ENCODE measurements at places on chromosomes 3 and 15.

- DNase-seq: no peak
These were observed 136.0 kb upstream of the CFAP20DC start for GRCh38 chr3:59185591-59186369.

GRCh38 chr3:108251265-108251664 lies 29.0 kb upstream of the IFT57 start:
- no peak for DNase-seq

GRCh38 chr3:63328365-63328764 lies 50.3 kb downstream of the SYNPR start:
- DNase-seq: no peak

GRCh38 chr3:117556646-117557407 lies 847.2 kb downstream of the TUSC7 start:
- no peak for DNase-seq

DNA sequence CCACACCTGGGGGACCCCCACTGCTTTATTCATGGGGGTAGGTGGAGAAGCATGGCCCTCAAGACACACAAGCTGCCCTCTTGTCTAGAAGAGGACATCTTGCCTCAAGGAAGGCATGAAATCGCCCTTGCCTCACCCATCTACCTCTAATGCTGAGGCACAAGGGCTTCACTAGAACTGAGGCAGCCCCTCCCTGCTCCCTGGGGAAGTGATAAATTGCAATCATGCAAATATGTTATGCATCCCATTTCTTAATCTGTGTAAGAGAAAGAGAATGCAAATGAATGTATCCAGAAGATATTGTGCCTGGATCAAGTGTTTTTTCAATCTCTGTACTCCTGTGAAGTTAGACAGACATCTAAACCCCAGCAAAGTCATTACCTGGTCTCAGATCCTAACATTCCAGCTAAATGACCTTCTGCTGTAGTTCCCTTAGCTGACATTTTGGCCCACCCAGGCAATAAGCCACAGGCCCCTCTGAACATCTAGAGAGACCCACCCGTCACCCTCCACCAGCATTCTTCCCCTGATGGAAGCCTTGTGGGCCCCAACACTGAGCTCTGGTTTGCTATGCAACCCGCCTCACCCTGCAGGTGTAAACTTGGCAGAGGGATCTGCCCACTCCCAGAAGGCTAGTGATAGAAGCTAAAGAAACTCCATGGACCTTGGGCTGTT lies 53.8 kb downstream of the FAM174B start:
- DNase-seq: no peak

DNA sequence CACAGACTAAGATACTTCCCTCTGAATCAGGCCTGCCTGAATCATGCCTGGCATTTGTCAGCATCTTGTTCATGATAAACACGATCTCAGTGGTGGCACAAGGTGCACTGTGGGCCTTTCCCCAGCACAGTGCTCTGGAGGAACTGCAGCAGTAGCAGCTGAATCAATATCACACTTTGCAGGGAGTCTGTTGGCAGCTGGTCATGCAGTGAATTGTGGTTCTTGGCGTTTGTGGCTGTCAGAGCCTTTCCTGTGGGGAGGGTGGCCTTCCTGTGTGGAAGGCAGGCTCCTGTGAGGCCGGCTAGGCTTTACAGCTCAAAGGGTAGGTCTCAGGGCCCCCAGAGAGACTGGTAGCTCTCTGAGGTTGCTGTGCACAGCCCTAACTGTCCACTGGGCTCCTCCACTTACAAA lies 54.4 kb upstream of the TLE3 start:
- DNase-seq: peak; percentile 30

DNA sequence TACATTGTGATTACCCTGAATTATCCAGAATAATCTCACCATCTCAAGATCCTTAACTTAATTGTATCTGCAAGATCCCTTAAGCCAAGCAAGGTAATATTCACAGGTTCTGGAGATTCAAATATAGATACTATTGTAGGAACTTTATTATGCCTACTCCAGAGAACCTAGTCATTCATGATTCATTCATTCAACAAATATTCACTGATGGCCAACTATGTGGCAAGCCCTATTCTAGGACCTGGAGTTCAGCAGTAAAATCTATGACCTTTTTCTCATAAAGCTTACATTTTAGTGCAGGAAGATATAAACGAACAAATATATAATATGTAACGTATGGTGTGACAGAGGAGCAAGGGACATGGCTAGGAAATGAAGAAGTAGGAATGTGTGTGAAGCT lies 49.6 kb downstream of the ISL2 start:
- no peak for DNase-seq

DNA sequence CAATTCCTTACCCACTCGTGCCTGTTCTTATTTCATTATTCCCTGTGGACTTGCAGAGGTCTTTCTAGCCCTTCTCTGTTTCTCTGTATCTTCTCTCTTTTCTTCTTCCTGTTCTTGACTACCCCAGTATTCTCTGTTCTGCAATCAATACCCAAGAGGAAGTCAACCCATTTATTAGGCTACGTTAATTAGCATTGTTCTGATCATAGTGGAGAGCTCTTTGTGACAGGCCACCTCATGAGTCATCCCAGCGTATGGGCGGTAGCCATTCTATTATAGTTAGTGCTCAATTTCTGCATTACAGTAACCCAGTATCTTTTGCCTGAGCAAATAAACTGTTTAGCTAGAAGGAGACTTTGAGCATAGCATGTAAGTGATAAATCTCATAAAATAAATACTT lies 259.5 kb upstream of the GRM7 start:
- DNase-seq: no peak

DNA sequence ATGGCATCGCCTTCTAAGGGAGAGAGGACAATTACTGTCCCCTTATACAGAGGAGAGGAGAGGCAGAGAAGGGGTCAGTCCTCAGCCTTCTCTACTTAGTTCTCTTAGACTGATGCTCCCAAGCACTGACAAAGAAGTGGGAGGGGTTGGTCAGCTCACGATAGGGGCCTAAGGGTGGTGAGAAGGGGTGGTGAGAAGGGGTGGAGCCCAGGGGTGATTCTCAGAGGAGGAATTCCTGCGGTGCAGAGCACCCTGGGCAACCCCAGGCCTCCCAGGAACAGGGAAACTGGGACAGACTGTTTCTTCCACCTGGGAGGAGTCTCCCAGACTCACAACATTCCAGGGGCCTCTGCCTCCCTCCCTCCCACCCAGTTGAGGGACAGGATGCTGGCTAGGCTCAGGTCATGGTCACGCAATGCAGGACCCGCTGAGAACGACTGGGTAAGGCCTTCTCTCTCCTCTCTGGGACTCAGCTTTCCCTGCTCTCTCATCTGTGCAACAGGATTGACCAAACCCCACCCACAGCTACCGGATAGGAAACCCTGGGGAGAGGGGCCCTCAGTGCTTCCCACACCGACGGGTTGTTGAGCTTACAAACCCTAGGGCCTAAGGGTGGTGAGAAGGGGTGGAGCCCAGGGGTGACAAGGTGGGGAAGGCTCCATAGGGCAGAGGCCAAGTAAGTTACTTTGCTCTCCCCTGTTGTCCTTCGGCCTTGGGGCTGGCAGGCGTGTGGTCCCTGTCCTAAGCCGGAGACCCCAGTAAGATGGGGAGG lies 1.5 kb downstream of the TPRA1 start:
- peak; percentile 39 for DNase-seq

DNA sequence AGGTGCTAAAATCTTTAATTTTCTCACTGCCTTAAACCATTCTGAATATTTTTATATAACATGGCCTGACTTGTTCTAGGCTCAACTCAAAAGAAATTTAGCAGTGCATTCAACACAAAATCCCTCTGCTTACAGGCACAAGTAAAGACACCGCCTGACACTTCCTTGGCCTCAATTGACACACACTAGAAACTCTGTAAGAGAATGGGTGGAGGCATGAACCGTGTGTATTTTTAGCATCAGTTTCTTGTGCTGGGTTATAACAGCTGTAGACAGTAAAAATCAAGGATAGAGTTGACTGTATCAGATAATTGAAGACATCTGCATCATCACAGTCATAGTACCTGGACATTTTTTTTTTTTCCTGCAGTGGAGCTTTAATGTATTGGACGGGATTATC lies 54.3 kb downstream of the SLC9A9 start:
- no peak for DNase-seq

DNA sequence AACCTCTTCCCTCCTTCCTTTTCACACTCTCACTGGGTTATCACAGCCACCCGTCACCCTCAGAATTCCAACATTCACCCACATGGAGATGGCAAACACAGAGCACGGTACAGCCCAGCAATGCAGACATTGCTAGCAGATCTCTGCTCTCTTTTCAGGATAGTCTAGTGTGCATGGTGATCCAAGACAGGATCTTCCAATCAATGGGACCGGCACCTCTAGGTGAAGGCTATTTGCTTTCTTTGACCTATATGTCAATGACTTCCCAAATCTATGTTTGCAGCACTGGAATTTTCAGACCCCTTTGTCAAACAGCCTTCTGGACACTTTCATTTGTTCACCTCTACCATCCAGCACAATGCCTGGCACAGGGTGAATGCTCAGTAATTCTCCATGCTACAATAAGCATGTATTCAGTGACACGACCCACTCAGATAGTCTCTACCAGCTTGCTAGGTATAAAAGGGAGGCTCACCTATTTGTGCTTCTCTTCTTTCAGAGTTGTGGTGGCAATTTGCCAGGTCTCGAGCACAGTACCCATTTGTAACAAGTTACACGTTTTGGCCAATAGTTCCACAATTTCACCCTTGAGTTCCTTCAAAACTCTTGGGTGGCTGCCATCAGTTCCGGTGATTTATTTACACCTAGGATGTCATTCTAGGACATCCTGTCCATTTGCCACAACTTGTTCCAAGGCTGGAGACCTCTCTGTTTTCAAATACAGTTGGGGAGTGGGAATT lies 279.1 kb upstream of the ICE2 start:
- DNase-seq: no peak

- no peak for DNase-seq
These were observed 4.8 kb downstream of the SLC27A2 start for GRCh38 chr15:50186752-50187151.

GRCh38 chr3:198079771-198080520 lies 119.9 kb downstream of the LMLN start:
- peak; percentile 65 for DNase-seq

DNA sequence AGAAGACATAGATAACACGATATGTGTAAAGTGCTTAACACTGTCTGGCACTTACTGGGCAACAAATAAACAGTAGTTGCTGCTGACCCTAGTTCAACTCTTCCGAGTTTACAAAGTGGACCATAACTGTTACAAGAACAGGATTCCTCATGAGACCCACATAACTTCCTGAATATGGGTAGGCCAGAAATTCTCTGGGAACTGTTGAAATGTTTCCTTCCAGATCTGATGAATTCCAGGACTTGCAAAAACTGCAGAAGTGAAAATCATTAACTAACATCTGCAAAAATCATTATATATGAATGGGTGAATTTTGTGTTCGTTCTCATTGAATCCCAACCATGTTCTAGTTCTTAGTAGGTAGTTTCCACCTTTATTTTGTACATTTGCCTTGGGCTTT lies 181.7 kb upstream of the MME start:
- no peak for DNase-seq

- no peak for DNase-seq
These were observed 2.6 kb upstream of the DPPA4 start for GRCh38 chr3:109339714-109340648.

- peak; percentile 46 for DNase-seq
These were observed 873 bp downstream of the CAPN7 start for GRCh38 chr3:15206662-15207576.

DNA sequence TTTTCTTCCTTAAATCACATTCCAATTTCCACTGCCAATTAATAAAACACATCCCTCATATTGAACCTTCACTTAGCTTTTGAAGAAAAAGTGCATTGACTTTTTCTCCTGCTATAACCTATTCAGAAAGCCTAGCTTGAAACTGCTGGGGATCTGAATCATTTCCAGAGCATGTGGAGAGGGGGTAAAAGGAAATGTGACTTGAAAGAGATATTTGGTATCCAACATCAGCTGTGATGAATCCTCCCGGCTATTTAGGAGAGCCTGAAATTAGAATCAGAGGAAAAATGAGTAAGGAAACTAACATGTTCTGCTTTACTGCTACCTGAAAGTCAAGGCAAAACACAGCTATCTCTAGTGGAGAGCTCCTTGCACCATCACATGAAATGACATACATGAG lies 2.6 kb upstream of the GNB5 start:
- DNase-seq: no peak

DNA sequence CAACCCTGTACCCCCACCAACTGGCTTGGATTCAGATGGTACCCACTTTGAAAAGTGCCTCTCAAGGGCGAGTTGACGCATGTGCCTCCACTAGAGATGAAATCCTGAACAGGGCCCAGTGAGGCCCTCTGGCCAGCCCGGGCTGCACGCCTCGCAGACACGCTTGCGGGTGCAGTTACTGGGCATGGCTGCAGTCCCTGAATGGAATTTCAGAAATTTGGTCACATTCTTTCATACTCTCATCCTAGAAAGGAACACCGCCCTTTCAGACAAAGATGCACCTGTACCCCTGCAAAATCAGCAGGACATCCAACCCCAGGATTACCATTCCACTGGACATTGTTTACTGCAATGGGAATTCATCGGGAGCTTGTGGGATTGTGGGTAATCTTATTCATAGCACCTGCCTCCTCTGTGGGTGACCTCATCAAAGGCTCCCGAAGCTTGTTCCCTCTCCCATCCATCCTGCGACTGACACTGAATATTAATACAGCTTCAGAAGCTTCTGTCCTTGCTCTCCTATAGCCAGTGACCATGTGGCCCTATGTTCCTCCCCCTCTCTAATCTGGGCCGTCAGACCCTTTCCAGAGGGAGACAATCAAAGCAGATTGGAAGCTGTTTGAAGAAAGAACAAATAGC lies 42.5 kb upstream of the TPM1 start:
- DNase-seq: no peak

- no peak for DNase-seq
These were observed 428.5 kb upstream of the SEMA6D start for GRCh38 chr15:47288794-47289193.

GRCh38 chr3:45664578-45664977 lies 24.6 kb upstream of the SACM1L start:
- peak; percentile 83 for DNase-seq

DNA sequence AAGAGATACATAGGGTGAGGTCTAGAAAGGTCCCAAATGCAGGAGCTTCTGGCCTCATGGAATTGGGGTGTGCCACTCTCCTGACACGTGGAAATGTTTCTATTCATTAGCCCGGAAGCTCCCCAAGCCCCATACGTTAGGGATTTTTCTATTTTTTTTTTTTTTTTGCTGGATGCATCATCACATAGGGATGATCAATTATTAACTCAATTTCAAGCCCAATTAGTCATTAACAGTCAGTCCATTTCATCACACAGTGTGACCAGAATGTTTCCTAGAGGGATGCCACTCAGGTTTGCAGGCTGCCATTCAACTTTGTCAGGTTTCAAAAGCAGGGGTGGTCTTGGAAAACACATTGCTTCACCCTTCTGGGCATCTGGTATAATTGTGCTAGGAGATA lies 40.7 kb upstream of the MKRN3 start:
- no peak for DNase-seq

GRCh38 chr3:187169231-187169960 lies 27.9 kb upstream of the RTP1 start:
- DNase-seq: no peak
